ENCODE measurements at places on chromosomes 16 and 17.

DNA sequence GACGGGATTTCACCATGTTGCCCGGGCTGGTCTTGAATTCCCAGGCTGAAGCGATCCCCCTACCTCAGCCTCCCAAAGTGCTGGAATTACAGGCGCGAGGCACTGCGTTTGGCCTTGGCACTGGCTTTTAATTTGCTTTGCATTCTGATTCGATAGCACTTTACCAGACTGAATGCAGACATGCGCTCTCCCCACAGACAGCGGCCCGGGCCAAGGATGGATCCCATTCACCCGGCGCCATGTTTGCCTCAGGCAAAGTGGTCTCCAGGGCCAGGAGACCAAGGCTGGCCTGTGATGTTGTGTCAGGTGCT, 41.7 kb downstream of the DHRS7B start:
- DNase-seq: no peak

DNA sequence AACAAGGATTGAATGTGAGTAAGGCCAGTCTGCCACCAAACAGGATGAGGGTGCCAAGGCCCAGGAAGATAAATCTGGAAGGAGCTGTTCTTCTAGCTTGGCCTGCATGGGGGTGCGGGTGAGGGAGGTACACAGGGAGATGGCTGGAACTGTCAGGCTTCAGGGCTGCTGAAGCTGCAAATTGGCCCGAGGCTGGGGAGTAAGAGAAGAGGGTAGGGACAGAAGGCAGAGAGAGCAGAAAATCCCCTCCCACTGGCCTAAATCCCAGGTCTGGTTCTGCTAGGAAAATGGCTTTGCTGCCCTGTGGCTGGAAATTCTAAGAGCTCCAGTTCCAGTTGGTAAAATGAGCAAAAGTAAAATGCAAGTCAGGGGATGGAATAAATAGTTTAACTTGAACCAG, 87.9 kb downstream of the CCDC182 start:
- no peak for DNase-seq

DNA sequence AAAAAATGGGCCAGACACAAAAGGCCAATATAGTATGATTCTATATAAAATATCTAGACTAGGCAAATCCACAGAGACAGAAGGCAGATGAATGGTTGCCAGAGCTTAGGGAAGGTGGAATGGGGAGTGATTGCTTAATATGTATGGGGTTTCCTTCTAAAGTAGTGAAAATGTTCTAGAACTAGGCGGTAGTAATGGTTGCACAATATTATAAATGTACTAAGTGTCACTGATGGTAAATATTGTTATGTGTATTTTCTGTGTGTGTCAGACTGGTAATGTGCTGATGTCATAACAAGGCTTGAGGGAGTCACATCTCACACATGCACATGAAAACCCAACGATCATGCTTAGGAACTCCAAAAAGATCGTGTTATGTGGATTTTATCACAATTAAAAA, 106.9 kb upstream of the SIAH1 start:
- no peak for DNase-seq

DNA sequence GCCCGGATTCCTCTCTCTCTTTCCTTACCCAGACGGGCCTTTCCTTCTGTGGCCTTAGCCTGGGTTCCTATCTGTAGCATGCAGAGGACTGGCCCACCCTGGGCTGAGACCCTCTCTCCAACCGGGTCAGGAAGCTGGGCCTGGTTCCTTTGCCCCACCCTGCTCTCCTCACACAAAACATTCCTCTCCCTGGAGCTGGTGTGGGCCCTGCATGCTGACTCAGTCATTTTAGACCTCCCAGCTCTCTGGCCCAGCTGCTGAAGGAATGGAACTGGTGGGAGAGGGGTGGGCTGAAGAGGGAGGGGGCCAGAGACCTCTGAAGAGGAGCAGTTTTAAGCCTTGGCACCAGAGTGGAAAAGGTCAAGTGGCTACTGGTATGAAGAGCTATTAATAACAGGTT, 957 bp downstream of the MYL4 start:
- no peak for DNase-seq

GRCh38 chr16:3131755-3132377, 3.0 kb upstream of the ZNF213 start:
- DNase-seq: no peak

GRCh38 chr16:28531777-28532744, 6.7 kb downstream of the NUPR1 start:
- DNase-seq: no peak

GRCh38 chr16:79463841-79464240, 136.7 kb downstream of the MAF start:
- DNase-seq: no peak

DNA sequence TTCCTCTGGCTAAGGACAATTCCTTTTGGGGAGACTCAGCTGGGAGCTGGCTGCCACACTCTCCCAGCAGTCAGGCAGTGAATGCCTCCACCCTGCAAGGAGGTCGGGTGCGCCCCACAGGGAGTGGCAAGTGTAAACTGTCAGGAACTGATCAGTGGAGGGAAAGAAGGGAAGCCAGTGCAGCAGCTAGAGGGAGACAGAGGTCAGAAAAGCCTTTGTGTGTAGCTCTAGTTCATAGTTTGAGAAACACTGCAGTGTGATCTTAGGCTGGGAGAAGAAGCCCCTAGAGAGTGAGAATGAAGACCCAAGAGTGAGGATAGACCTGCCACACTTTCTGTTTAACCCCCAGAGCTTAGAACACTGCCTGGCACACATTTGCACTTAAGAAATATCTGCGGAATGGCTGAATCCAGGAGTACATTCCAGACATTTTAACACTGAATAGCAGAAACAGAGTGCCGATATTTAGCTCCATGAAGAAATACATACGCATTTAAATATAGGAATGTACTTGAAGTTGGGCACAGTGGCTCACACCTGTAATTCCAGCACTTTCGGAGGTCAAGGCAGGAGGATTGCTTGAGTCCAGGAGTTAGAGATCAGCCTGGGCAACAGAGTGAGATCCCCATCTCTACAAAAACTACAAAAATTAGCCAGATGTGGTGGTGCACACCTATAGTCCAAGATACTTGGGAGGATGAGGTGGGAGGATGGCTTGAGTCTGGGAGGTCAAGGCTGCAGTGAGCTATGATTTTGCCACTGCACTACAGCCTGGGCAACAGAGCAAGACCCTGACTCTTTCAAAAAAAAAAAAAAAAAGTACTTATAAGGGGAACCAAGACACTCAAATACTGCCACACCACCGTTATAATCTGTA, 11.1 kb upstream of the SLC5A11 start:
- no peak for DNase-seq

GRCh38 chr17:77499699-77500435, 359.1 kb downstream of the SEC14L1 start:
- DNase-seq: no peak

GRCh38 chr16:86029131-86029741, 130.3 kb downstream of the IRF8 start:
- no peak for DNase-seq

GRCh38 chr17:81950501-81950900, 3.5 kb upstream of the MYADML2 start:
- DNase-seq: no peak

- DNase-seq: no peak
Observed at GRCh38 chr16:65071433-65072311, 50.2 kb downstream of the CDH11 start.

DNA sequence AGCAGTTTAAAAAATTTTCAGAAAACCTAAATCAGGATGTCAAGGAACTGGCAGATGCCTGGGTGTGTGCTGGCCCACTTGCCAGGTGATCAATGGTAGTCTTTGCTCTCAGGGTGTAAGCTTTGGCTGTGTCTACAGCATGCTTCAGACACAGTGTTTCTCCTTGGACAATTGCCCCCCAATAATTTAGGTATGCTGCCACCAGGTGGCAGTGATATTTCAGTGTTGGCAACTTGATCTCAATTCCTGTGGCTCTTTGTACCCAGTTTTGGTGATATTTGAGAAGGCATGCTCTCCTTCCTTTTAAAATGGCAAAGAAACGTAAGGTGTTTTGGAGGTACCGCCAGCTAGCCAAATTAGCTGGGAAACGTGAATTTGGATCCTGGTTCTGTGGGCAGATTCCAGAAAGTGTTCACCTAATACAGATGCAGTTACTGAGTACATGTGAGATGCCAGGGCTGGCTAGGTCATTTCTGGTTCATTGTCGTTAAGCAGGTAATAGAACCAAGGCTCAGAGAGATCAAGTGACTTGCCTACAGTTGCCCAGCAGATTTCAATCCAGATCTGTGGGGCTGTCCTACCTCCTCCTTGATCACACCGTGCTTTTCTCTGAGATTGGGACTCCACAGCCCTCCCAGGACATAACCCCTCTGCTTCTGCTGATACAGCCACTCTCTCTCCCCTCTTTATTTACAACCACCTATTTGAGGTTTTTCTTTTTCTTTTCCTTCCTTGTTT, 155.6 kb upstream of the PLCG2 start:
- DNase-seq: no peak

- DNase-seq: no peak
Observed at GRCh38 chr17:258906-259305, 77.5 kb upstream of the DOC2B start.

DNA sequence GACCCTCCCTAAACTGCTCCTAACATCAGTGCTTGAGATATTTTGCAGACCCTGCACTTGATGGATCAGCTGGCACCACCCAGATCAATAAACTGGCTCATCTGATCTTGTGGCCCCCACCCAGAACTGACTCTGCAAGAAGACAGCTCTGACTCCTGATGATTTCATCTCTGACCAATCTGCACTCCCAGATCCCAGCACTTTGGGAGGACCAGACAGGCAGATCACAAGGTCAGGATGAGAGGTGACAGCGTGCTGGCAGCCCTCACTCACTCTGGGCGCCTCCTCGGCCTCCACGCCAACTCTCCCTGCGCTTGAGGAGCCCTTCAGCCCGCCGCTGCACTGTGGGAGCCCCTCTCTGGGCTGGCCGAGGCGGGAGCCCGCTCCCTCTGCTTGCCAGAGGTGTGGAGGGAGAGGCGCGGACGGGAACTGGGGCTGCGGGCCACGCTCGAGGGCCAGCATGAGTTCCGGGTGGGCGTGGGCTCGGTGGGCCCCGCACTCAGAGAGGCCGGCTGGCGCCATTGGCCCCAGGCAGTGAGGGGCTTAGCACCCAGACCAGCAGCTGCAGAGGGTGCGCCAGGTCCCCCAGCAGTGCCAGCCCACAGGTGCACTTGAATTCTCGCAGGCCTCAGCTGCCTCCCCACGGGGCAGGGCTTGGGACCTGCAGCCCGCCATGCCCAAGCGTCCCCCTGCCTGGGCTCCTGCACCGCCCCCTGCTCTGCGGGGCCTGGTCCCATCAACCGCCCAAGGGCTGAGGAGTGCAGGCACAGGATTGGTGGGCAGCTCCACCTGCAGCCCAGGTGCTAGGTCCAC, 2.4 kb upstream of the C16orf54 start:
- DNase-seq: no peak

DNA sequence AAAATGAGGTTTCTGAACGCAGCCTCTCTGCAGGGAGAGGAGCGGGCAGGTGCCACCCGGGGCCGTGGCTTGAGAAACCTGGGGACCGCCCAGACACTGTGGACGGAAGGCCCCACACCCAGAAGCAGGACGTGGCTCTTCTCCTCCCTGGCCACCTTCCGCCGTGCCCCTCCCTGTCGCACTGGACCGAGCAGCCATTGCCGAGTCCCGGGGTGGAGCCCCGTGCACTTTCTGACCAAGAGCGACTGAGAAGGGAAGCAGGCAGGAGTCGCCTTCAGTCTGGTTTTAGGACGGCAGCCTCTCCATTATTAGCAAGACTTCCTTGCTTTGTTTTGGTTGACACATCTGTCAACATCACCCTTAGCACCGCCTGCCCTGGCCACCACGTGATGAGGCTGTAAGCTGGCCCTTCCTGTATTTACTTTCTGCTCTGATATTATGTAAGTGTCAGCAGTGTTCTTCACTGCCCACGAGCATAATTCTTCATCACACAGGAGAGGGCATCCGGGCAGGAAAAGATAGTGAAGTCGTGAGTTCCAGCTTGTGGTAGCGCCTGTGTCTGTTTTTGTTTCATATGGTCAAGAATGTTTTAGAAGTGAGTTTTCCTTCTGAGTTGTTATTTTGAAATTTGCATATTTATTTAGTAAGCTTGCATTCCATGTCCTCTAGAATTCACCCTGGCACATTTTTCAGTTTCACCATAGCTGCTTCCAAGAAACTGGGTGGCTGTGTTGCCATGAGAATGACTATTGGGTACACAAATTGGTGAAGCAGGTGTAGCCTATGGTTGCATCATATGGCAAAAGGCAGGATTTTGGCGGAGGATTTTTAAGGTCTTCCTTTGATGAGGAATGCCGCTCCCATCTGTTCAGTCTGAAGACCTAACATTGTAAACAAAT, 1.0 kb downstream of the HERPUD1 start:
- DNase-seq: no peak

DNA sequence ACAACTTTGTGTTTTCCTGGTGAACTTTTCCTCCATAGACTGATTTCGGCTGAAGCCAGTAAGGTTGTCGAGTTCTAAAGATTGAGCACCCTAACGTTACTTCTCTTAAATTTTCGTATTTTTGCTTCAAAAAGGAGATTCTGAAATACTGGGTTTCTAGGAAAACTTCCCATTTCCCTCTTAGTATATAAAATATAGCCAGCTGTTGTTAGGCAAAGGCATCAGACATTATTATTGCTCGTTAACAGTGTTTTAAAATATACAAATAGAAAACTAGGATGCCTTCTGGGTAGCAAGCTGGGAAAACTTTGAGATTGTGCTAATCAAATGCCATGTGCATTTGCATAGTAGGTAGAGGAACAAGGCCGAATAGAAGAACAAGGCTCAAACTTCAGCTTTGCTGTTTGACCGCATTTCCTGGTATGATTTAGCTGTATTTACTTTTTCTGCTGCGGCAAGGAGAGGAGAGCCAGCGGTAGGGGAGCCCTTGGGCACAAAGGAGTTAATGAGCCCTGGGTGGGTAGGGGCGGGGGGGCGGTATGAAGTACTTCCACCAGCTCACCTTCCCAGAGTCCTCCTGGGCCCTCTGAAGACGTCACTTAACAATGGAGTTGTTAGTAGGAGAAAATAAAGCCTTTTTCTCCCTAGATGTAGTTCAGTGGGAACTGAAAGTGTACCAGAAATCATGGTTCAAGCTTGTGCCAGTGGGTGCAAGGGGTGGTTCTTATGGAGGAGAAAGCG, 151.9 kb downstream of the MSI2 start:
- no peak for DNase-seq

Data from NCI-H187 (cell line).